ENCODE measurements at places on chromosomes 11 and 22.

DNA sequence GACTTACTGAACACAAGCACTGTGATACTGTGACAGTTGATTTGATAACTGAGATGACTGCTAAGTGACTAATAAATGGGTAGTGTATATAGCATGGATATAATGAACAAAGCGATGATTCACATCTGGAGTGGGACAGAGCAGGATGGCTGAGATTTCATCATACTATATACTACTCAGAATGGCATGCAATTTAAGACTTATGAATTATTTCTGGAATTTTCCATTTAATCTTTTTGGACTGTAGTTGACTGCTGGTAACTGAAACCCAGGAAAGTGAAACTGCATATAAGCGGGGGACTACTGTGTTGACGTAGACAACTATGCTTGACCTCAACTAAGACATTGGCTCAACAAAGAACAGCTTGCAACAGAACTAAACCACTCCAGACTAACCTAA lies 20.0 kb upstream of the NUCB2 start:
- DNase-seq = no peak

- no peak for DNase-seq
Observed at GRCh38 chr11:79503028-79503427, 62.2 kb upstream of the TENM4 start.

- no peak for DNase-seq
Observed at GRCh38 chr11:68373815-68374501, 61.6 kb downstream of the LRP5 start.

- DNase-seq = no peak
Observed at GRCh38 chr11:71442880-71443279, 5.3 kb downstream of the DHCR7 start.

GRCh38 chr11:13663631-13664071 lies 4.8 kb upstream of the FAR1 start:
- DNase-seq = no peak

- DNase-seq = no peak
Observed at GRCh38 chr11:64711138-64711955, 11.7 kb downstream of the NRXN2 start.

DNA sequence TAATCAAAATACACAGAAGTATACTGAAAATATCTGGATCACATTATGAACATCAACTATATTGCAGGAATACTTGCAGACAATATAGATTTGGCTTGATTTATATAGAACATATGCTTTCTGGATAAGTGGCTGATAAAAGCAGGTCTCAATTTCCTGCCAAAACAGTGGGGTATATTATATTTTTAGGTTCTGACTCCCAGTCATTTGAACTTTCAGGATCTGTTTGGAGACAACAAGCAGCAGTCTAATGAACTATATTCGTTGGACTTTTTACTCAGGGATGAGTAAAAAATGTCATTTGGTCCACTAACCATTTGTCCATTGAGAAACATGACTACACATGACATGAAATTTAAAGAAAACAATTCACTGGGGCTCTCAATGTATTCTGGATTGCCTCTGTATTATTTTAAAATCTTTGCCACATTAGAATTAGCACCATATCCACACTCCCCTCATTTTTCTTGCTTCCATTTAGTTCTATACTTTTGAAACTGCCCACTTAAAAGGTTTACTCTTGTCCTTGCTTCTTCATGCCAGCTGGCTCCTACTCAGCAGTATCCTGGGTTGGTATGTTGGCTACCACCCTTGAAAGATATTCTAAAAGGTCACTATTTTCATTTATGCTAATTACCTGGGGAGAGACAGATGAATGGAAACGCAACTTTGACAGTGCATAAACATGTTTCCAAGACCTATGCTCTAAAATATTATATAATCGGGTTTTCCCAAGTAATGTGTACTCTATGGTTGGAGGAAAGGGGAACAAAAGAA lies 153.0 kb downstream of the APOL5 start:
- no peak for DNase-seq

GRCh38 chr11:126363706-126364248 lies 8.3 kb downstream of the ST3GAL4 start:
- no peak for DNase-seq

DNA sequence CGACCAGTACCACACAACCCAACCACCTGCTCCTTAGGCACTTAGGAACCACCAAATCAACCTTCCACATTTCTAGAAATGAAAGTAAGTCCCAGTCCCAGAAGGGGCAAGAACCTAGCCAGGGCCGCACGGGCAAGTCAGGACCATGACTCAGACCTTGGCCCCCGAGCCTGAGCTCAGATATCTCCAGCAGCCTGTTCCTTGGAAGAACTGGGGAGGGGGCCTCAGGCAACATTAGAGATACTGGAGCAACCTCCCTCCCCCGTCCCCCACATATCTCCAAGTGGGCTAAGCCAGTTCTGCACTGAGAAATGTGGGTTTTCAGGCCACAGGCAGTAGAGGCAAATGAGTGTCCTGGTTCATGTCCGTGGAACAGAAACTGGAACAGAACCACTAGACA lies 7.7 kb downstream of the ARAP1 start:
- DNase-seq = no peak

- DNase-seq = no peak
Observed at GRCh38 chr11:120224361-120224760, 13.5 kb downstream of the OAF start.

DNA sequence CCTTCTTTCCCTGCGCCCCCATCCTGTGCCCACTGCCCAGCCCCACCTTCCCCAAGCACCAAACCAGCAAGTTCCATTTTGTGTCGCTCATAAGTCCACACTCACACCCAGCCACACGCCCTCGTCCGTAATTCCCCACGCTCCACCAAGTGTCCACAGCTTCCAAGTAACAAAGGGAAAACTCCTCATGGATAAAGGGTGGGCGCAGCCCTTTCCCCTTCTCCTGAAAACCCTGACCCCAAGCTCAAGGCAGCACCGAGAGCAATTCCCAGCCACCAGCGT lies 458 bp downstream of the FXYD6 start:
- no peak for DNase-seq

- no peak for DNase-seq
Observed at GRCh38 chr11:128246810-128247594, 340.4 kb downstream of the ETS1 start.

GRCh38 chr11:96179905-96180304 lies 163.1 kb downstream of the MAML2 start:
- no peak for DNase-seq

DNA sequence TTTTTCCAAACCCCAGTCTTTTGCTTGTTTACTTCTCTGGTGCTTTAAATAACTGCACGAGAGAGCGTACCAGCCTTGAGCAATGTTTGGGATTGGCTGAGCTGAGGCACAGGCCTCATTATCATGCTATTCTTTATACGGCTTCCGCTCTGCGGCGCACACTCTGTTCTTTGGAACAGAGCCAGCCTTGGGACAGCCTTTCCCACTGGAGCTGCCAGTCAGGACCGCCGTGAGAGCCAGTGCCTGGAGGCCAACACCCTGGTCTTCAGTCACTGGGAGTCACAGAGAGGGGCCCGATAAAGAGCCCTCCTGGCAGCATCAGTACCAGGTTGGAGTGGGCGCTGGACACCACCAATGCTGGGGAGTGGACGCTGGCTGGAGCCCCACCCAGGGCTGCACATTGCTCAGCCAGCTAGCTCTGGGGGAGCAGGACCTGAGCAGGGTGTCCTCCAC lies 125.6 kb downstream of the BCR start:
- DNase-seq = no peak

GRCh38 chr22:37357446-37358075 lies 69.7 kb downstream of the ELFN2 start:
- no peak for DNase-seq

Measured in stimulated activated CD4-positive, alpha-beta T cell treated with anti-CD3 and anti-CD28 coated beads, Interleukin-2, amount 100 ng/mL, for 48 hours (primary cell).